ENCODE measurements at places on chromosomes 4 and X. TPM values are rescaled to one million over a fixed set of nuclear protein-coding genes. Genes with fewer than 3 reads are reported as not detected.

GRCh38 chrX:109345856-109346255 lies 136.0 kb downstream of the GUCY2F start:
- H3K27ac ChIP-seq, result no peak overlapping the region
- H3K27me3 ChIP-seq, result no peaks in the 10 kb centered on the region
- H3K36me3 ChIP-seq, result no peaks in the 10 kb centered on the region
- H3K4me1 ChIP-seq, result no peaks in the 10 kb centered on the region
- no peak for DNase-seq

DNA sequence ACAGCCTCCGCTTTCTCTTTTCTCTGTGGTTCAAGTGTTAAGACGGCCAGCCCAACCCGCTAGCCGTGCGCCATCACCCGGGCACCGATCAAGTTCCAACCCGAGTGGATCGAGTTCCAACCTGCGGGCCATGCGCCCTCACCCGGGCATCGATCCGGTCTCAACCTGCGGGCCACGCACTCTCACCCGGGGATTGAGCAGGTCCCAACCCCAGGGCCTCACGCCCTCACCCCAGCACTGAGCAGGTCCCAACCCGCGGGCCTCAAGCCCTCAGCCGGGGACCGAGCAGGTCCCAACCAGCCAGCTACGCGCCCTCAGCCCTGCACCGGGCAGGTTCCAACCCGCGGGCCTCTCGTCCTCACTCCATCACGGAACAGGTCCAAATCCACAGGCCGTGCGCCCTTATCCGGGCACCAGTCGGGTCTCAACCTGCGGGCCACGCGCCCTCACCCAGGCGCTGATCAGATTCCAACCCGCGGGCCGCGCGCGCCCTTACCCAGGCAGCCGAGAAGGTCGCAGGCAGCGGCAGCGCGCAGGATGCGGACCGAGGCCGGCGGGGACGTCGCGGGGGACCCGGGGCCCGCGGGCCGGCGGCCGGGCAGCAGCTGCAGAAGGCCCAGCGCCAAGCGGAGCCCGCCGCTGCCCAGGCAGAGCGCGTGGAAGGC lies 443 bp downstream of the GPR143 start:
- peaks cover 10% of the 10 kb centered on the region for H3K27me3 ChIP-seq
- no peaks in the 10 kb centered on the region for H3K36me3 ChIP-seq
- no peak overlapping the region for H3K4me3 ChIP-seq

Gene GABRG1
- total RNA-seq, result not detected

DNA sequence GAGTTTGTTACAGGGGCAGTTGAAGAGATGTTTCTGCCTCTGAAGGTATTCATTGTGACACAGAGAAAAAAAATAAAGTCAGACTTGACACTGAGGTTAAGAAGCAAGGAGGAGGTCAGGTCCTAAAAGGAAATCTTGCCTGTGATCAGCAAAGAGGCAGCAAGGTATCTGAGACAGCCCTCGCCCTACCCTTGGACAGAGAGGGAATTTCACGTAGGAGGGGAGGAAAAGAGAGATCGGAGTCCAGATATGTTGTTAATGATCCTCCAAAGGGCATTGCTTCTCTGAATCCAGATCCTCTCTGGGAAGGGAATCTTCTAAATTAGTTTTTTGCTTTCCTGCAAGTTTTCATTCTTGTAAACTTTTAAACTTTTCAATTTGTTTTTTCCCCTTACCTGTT lies 15.3 kb upstream of the PRR27 start:
- no peaks in the 10 kb centered on the region for H3K36me3 ChIP-seq
- no peak for DNase-seq
- no peaks in the 10 kb centered on the region for H3K27me3 ChIP-seq
- no peak overlapping the region for H3K27ac ChIP-seq
- H3K4me1 ChIP-seq, result no peaks in the 10 kb centered on the region

Gene INTU
- total RNA-seq, result 4.1 TPM

GRCh38 chr4:1218634-1219565 lies 30.0 kb downstream of the CTBP1 start:
- H3K27ac ChIP-seq, result peak overlapping the region; percentile 57
- peaks cover 7% of the 10 kb centered on the region for H3K4me1 ChIP-seq
- peak; percentile 40 for DNase-seq
- H3K27me3 ChIP-seq, result no peaks in the 10 kb centered on the region

Gene ARR3
- total RNA-seq, result not detected

- peaks cover 3% of the 10 kb centered on the region for H3K36me3 ChIP-seq
- H3K4me3 ChIP-seq, result no peak overlapping the region
- no peak overlapping the region for H3K27ac ChIP-seq
- H3K4me1 ChIP-seq, result no peaks in the 10 kb centered on the region
- no peak for DNase-seq
These were observed 25.2 kb downstream of the SOD3 start for GRCh38 chr4:24820541-24820940.

DNA sequence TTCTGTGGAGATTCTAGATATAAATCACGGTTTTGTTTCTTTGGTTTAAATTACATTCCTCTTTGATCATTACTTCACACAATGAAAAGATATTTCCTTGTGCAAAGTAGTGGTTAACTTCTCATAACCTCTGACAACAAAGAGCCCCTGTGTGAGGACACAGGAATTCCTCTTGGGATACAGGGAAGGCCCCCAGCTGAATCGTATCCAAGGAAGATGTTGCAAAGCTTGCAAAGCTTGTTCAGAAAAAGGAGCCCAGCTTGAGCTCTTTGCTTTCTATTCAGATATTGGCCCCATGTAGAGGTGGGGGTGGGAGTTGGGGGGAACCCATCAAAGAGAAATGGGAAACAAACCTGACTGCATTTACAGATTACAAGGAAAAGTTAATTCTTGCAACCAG lies 145.7 kb downstream of the RELL1 start:
- H3K27ac ChIP-seq, result no peak overlapping the region
- H3K27me3 ChIP-seq, result no peaks in the 10 kb centered on the region
- DNase-seq, result no peak
- no peaks in the 10 kb centered on the region for H3K4me1 ChIP-seq
- no peak overlapping the region for H3K4me3 ChIP-seq
- H3K36me3 ChIP-seq, result no peaks in the 10 kb centered on the region

Gene FAT1
- total RNA-seq, result 477 TPM

DNA sequence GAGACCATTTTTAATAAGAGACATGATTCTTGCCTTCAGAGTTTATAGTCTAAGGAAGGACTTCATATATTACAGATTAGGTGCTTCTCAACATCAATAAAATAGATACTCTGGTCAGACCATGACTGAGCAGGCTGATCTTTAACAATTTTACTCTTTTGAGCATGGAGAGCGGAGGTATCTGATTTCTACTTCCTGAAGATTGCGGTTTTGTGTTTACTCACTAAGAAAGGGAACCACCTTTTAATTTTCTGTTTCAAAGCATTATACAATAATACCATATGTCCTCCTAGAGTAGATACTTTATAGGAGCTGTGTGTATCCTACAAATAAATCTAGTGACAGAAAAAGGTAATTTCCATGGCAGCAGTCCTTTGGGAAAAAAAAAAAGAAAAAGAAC lies 12.5 kb downstream of the MORC4 start:
- H3K4me1 ChIP-seq, result no peaks in the 10 kb centered on the region
- H3K27ac ChIP-seq, result no peak overlapping the region
- H3K36me3 ChIP-seq, result no peaks in the 10 kb centered on the region
- H3K27me3 ChIP-seq, result no peaks in the 10 kb centered on the region
- DNase-seq, result no peak

DNA sequence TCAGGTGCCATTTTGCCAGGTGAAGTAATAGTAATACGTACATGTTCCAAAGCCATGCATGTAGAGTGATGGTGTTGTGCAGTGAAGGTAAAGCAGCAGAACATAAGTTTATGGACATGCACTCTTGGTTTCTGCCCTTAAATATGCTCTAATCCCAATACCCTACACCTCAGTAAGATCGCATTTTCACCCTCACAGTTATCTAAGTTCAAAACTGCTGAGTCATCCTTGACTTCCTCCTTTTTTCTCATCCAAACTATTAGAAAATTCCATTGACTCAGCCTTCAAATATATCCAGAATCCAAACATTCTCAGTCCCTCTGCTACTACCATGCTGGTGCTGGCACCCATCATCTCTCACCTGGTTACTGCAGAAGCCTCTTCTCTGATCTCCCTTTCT lies 652.9 kb upstream of the IGFBP7 start:
- no peak overlapping the region for H3K4me3 ChIP-seq
- no peaks in the 10 kb centered on the region for H3K36me3 ChIP-seq
- DNase-seq, result no peak
- no peaks in the 10 kb centered on the region for H3K4me1 ChIP-seq

Gene ZIC3
- not detected for total RNA-seq

DNA sequence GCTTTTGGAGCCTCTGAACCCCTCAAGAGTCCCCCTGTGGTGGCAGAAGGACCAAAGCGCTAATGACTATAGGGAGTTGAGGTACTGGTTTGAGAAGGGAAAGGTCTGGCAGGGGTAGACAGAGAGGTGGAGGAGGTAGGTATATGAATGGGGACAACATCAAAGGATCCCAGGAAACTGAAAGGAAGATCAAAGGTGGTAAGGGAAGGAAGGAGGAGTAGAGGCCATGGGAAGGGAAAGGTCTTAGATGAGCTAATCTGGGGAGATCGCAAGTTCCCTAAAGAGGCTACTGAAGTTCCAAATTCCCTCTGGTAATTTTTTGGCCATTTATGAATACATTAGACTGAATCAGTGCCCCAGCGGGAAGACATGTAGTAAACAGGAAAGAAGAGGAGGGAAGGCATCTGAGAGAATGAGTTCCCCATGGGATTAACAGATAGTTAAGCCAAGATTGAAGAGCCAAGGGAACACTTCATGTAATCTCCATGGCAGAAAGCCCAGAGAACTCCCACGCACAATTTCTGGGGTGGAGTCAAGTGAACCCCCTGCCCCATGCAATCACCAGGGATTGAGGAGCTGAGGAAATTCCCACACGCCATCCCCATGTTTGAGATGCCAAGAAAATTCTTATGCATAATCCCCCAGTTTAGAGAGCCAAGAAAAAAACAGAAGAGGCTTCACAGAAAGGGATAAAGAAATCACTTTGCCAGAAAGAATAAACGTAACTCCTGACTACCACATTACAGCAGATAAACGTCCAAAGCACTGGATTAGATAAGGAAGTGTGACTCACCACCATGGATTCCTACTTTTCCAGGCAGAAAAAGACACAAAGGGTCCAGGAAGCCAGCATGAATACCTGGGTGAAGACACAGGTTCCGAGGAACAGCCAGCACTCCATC lies 25.8 kb downstream of the ZNF630 start:
- DNase-seq, result no peak
- no peaks in the 10 kb centered on the region for H3K4me1 ChIP-seq
- no peak overlapping the region for H3K4me3 ChIP-seq

Gene STEEP1
- total RNA-seq, result 28.3 TPM

- H3K4me3 ChIP-seq, result no peak overlapping the region
- peaks cover 5% of the 10 kb centered on the region for H3K4me1 ChIP-seq
- no peaks in the 10 kb centered on the region for H3K36me3 ChIP-seq
- no peaks in the 10 kb centered on the region for H3K27me3 ChIP-seq
- no peak for DNase-seq
These were observed 113.1 kb downstream of the ATP8A1 start for GRCh38 chr4:42543762-42544161.

GRCh38 chrX:46543441-46543840 lies 1.8 kb downstream of the ZNF674 start:
- H3K4me1 ChIP-seq, result no peaks in the 10 kb centered on the region
- no peak for DNase-seq
- no peaks in the 10 kb centered on the region for H3K27me3 ChIP-seq

GRCh38 chrX:33840176-33840575 lies 291.9 kb downstream of the FAM47A start:
- no peaks in the 10 kb centered on the region for H3K27me3 ChIP-seq
- no peaks in the 10 kb centered on the region for H3K4me1 ChIP-seq
- DNase-seq, result no peak
- H3K36me3 ChIP-seq, result no peaks in the 10 kb centered on the region

Gene SPANXA2
- total RNA-seq, result not detected

DNA sequence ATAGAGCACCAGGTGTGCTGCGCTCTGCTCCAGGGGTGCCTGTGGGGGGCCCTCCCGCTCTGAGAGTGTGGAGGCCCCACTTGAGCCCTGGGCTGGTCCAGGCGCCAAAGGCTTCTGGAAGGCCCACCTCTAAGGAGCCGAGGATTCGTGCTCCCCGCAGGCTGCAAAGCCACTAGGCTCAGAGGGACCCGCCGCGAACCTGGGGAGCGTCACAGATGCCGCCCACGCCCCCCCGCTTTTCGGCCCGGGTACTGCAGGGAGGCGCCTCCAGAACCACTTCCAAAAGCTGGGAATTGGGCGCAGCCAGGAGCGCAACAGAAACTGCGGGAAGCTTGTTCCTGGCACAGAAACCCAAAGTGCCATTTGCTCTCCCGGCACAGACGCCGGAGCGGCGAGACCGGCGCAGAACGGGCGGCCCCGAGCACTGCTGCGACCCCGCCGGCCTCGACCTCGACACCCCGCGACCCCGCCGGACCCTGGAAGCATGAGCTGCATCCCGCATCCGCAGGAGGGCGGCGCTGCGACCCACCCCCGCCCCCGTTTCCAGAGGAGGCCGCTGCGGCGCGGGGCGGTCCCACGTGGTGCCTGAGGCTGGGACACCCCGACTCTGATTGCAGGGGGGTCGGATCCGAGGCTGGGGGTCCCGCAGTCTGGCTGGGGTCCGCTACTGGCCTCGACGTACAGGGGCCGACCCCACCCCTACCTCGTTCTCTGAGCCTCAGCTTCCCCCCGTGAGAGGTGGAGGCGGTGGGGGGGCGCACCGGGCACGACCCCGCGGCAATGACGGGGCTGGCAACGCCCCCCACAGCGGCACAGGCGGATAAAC lies 30.8 kb downstream of the CPLX1 start:
- DNase-seq, result no peak
- peak overlapping the region; percentile 27 for H3K4me3 ChIP-seq
- no peaks in the 10 kb centered on the region for H3K36me3 ChIP-seq
- peaks cover 57% of the 10 kb centered on the region for H3K27me3 ChIP-seq
- H3K4me1 ChIP-seq, result peaks cover 31% of the 10 kb centered on the region
- H3K27ac ChIP-seq, result no peak overlapping the region

DNA sequence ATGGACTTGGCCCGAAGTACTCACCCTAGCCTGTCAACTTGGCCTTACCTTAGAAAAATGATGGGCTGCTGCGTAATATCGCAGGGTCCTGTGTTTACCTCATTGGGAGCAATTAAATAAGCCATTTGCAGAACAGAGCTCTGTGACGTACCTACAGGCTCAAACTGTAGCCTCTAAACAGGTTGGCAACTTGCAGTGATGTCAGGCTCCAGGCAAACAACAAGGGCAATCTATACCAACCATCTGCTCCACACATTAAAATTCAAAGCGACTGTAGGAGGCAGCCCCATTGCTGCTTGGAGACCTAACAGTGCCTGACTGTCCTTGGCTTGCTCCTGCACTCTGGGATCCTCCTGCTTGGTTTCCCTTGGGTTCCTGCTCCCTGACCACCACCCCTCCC lies 17.2 kb downstream of the VGLL1 start:
- no peaks in the 10 kb centered on the region for H3K4me1 ChIP-seq
- no peaks in the 10 kb centered on the region for H3K36me3 ChIP-seq
- H3K4me3 ChIP-seq, result no peak overlapping the region
- no peak for DNase-seq

DNA sequence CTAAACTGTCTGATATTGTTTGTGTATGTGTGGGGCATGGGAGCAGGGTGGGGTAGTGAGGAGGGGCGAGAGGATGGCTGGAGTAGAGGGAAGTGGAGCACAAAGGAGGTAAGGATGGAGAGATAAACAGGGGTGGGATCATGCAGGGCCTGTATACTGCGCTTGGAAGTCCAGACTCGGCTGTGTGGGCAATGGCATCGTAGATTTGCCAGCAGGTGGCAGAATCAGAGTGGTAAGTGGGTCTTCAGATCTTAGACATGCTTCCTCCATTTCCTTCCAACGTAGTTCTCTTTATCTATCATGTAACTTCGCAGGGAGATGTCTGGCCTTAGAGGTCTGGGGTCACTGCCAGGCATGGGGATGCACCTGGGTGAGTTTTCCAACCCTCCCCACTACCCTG lies 155.5 kb downstream of the PDGFRA start:
- H3K27ac ChIP-seq, result no peak overlapping the region
- no peaks in the 10 kb centered on the region for H3K4me1 ChIP-seq
- DNase-seq, result peak; percentile 34
- H3K27me3 ChIP-seq, result no peaks in the 10 kb centered on the region
- no peaks in the 10 kb centered on the region for H3K36me3 ChIP-seq
- H3K4me3 ChIP-seq, result no peak overlapping the region

Gene ANKRD37
- total RNA-seq, result 10.0 TPM
